Neural crest cell (in vitro differentiated cells): ENCODE measurements at places on chromosomes 7 and 10.

DNA sequence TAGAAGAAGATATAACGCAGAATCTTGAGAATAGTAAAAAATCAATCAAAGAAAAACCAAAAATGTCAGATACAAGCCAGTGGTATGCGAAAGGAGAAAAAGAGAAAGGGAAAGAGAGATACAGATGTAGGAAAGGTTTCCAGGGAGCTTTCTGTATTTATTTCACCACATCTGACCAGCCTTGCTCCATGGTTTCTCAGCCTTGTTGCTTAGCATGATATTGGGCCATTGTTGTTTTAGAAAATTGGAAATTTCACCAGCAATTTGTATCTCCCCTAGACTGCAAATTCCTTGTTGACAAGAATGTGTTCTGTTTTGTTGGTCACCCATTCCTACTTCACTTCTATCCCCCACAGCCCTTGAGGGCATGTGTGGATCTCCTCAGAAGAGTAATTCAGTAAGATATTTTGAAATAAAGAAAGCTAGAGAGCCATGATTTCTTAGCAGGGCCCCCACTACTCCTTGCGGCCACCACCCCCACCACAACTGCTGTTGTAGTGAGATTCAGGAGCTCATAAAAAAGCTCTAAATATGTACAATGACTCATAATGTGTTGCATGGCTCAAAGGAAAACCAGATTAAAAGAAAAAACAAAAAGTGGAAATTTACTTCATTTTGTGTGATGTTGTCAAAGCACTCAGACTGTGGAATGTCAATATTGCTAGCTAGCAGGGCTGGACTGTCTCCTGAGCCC, 138.7 kb downstream of the CHRM2 start:
- DNase-seq = no peak

DNA sequence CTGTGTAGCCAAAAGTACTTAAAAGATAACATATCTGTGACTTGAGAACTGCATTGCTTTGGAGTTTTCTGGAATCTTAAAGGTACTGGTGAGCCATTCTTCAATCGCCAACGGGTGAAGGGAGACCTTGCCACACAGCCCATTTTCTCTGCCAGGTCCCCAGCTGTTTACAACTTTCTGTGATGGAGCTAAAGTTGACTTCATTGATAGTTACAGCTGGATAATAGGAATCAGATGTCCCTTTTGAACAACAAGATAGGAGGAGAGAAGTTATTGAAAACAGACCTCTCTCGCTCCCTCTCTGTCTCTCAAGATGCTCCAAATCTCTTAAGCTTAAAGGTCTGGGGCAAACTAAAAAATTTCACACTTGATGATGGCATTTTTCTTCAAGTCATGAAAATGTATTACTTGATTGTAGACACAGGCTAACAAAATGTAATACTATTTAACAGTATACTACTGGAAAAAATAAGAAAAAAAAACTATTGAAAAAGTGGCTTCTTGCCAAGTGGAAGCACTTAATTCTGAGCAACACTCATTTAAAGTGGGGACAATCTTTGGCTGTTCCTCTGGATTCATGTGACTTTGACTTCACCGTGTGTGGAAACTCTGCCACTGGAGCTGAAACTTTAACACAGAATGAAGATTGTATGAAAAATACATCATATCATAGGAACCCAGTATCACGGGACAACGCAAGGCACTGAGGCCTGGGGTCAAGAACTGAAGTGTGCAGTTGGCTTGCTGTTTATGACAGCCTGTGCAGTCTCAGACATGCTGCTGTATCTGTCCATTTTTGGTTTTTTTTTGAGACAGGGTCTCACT, 78.4 kb upstream of the AFAP1L2 start:
- no peak for DNase-seq

- no peak for DNase-seq
Observed at GRCh38 chr10:14723052-14723689, 51.5 kb downstream of the FAM107B start.

DNA sequence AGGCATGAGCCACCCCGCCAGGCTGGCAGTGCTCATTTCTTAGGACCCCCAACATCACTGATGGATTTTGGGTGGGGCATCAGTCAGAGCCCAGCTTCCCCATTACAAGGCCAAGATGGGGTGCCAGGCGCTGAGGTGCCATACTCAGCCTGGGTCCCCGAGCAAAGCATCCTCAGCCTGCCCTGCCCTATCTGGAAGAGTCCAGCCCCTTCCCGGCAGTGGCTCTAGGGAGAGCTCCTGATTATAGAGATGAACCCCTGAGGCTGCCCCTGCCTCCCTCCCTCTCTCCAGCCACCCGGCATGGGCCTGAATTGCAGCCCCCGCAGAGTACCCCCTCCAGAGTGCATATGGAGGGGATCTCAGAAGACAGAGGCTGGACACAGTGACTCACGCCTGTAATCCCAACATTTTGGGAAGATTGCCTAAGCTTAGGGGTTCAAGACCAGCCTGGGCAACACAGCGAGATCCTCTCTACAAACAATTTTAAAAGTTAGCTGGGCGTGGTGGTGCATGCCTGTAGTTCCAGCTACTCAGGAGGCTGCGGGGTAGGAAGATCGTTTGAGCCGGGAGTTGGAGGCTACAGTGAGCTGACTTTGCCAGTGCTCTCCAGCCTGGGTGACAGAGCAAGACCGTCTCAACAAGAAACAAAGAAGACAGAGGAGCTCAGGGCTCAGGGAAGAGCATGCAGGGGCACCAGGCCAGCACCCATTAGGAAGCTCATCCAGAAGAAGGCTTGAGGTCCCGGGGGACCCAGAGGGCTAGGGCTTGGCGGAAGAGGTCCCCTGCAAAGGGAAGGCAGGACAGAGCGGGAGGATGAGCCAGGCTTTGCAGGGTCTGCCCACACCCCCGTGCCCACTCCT, 13.3 kb downstream of the LAT2 start:
- DNase-seq = no peak

DNA sequence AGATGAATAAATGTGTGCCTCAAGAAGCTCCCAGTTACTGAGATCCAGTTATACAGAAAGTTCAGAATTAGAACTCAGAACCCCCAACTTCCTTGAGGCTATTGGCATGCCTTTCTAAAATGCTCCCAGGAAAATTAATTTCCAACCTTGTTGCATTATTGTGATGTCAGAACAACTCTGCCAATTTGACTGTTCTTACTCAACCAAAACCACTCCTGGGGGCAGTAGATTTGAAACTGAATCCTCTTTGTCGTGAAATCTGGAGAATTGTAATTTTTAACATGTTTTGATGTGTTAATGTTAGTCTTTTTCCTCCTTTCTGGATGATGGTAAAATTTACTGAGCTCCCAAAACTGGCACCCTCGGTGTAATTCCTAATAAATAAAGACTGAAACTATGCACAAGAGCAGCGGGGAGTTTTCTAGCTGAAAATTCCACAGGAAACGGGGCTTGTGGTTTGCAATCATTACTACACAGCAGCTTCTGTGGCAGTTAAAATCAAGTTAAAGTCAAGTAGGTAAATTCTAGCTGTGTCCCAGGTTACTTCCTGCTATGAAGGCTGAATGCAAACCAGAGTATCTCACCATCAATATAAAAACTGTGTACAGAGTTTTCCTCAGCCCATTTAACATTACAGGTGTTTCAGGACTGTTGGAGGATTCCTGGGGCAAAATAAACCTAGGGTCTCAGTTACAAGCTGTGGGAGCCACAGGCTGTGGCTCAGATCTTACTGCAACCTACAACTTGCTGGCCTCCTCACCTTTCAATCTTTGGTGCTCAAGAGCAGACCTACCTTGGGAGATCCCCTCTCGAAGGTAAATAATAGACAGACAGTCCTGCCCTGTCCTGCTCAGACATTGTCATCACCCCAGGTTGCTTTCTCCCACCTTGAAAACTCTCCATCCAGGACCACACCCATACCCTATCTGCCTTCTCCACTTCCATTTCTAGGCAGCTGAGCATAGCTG, 156.3 kb upstream of the KMT2E start:
- no peak for DNase-seq

GRCh38 chr10:110569736-110570135, 2.2 kb downstream of the SMC3 start:
- no peak for DNase-seq
